ENCODE measurements at places on chromosomes 6 and 20. TPM values are rescaled to one million over a fixed set of nuclear protein-coding genes. Genes with fewer than 3 reads are reported as not detected.

DNA sequence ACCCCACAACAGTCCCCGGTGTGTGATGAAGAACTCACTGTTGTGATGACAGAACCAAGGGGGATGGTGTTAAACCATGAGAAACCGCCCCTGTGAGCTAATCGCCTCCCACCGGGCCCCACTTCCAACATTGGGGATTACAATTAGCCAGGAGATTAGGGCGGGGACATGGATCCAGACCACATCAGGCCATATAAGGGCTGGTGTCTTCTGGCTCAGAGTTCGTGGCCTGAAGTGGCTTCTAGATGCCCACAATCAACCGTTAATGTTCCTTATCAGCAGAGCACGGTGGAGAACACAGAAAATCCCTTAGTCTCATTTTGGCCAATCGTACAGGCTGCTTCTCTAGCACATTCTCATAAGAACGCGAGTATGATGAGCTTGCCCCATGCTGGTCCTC lies 10.9 kb upstream of the MAS1 start:
- no peak for DNase-seq

Gene EPPIN
- total RNA-seq: not detected

DNA sequence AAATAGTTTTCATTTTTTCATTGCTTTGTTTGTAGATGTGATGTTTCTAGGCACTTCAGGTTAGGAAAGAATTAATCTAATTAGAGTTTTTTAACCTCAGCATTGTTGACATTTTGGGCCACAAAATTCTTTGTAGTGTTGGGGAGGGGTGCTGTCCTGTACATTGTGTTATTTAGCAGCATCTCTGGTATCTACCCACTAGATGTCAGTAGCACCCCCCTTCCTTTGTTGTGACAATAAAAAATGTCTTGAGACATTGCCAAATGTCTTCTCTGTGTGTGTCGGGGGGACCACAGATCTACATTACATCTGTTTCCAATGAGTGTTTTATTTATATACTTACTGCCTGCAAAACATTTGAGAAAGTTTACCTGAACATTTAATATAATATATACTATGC lies 45.6 kb downstream of the EYA4 start:
- DNase-seq: no peak

- no peak for DNase-seq
These were observed 731 bp upstream of the DNPH1 start for GRCh38 chr6:43229803-43230620.

DNA sequence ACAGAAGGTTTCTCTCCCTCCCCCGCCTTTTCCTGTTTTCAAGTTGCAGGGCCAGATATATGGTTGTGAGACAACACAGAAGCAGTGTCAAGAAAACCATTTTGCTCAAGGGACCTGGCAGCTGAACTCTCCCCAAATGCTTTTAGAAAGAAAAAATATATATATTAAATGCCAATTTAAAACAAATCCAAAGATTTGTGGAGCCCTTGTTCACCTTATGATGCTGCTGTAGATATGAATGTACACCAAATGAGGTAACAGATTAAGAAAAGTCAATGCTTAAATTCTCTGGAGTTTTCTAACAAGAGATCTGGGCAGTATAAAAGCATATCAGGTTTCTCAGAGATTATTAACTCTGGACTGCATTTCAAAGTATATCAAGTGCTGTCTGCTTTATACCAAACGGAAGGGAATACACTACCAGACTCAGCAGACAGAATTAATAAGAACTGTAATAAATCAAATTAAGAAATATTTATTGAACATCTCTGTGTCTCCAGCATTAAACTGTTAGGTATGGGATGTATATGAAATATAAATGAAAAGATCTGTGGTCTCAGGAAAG lies 357.5 kb downstream of the HDGFL1 start:
- DNase-seq: no peak

GRCh38 chr6:106117579-106117978 lies 31.4 kb downstream of the PRDM1 start:
- DNase-seq: peak; percentile 93

- DNase-seq: no peak
These were observed 14.4 kb downstream of the KPNA5 start for GRCh38 chr6:116695401-116695800.

DNA sequence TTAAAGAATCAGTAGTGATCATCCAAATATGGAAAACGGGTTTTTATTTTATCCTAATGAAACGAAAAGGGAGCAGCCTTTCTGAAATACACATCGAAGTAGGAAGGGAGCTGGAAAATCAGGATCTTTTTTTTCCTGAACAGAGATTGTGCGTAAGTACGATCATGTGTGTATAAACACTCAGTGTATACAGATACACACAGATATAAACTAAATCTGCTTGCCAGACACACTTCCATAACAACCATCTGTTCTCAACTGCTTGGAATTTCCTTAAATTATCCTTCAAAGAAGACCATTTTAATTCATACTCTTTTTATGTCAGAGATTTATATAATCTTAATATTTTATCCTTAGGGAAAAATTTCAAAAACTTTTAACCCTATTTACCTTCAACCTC lies 110.7 kb downstream of the CHD6 start:
- DNase-seq: no peak

Gene SEL1L2
- not detected for total RNA-seq
